Astrocyte of the hippocampus (primary cell): ENCODE measurements at places on chromosomes 3 and 15.

GRCh38 chr3:50171540-50172301, 16.6 kb downstream of the SEMA3F start:
- DNase-seq: no peak

DNA sequence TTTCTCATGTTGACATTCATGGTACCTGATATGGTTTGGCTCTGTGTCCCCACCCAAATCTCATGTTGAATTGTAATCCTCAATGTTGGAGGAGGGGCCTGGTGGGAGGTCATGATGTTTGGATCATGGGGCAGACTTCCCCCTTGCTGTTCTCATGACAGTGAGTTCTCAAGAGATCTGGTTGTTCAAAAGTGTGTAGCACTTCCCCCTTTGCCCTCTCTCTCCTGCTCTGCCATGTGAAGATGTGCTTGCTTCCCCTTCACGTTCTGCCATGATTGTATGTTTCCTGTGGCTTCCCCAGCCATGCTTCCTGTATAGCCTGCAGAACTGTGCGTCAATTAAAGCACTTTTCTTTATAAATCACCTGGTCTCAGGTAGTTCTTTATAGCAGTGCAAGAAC, 3.3 kb upstream of the UBL7 start:
- DNase-seq: no peak

- DNase-seq: no peak
Measured at GRCh38 chr3:171327441-171328174, 132.6 kb downstream of the TNIK start.

GRCh38 chr15:62469478-62469873, 304.4 kb upstream of the C2CD4B start:
- no peak for DNase-seq

DNA sequence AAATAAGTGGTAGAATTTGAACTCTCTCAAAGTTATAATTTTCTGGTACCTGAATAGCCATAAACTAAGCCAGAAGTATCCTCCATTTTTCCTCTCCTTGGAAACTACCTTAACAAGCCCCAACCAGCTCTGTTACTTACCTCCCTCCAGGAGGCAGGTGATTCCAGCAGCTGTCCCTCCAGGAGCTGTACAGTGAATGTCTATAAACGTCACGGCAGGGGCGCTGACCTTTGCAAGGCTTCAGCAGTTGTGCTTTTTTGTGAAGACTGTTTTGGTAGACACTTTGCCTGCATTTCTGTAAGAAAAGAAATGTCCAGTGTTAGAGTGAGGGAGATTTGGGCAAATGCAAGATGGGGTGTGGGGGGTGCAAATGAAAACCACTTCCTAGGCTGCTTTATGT, 67.2 kb downstream of the LEO1 start:
- no peak for DNase-seq

GRCh38 chr3:59800481-59800880, 750.7 kb upstream of the CFAP20DC start:
- no peak for DNase-seq

GRCh38 chr15:20356911-20357480, 184.6 kb downstream of the GOLGA6L6 start:
- DNase-seq: no peak

DNA sequence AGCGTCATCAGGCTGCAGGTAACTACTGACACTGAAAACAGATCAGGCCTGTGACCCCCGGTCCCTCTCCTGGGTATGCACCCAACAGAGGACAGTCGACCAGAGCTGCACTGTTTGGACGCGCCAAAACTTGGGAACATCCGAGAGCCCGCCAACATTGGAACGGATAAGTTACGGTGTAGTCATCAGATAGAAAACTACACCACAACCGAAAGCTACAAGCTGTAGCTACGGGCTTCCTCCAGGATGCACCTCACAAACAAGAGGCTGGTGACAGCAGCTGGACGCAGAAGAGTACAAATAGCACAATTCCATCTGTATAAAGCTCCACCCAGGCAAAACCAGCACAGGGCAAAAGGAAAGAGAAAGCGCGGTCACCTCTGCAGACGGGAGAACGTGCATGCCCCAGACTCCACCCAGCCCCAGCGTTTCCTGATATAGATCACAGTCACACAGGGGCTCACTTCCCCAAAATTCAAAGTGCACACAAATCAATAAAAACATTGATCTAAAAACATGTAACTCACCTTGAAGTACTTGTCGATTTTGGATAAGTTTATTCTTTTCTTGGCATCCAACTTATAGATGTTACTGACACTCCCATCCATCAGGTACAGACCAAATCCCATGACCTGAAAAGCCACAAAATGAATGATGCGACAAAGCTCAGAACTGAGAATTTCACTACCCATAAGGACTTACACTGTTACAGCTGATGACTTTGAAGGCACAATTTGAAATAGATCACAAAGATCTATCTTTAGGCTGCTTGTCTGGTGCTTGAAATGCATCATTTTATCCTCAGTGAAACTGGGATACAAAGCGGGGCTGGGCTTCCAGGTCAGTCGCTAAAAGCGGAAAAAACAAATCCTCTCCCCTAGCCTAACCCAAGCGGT, 43.3 kb downstream of the CYFIP1 start:
- no peak for DNase-seq

- DNase-seq: no peak
Measured at GRCh38 chr3:177512945-177513814, 315.9 kb upstream of the TBL1XR1 start.

DNA sequence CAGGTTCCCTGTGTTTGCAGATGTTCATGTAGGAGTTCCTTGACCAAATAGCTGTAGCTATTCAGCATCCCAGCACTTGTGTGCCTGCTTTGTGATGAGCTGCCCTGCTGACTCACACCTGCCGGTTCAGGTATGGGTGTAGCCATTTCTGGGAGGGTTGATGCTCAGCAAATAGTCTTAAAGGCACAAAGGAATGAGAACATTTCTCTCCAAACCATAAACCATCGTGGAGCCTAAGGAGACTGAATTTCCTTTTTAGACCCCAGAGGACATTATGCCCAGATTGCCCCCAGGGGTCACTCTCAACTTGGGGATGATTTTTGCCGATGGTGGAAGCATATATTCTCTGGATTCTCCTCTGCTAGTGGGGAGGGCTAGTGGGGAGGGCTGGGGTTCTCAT, 80.6 kb downstream of the ADAMTSL3 start:
- no peak for DNase-seq

GRCh38 chr15:52566889-52567288, 1.9 kb downstream of the ARPP19 start:
- DNase-seq: no peak

DNA sequence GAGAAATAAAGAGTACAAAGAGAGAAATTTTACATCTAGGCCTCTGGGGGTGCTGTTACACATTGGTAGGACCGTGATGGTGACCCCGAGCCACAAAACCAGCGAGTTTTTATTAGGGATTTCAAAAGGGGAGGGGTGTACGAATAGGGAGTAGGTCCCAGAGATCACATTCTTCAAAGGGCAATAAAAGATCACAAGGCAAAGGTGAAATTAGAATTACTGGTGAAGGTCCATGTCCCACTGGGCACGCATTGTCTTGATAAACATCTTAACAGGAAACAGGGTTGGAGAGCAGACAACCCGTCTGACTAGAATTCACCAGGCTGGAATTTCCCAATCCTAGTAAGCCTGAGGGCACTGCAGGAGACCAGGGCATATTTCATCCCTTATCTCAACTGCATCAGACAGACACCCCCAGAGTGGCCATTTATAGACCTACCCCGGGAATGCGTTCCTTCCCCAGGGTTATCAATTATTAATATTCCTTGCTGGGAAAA, 4.3 kb downstream of the IRAK2 start:
- DNase-seq: no peak

DNA sequence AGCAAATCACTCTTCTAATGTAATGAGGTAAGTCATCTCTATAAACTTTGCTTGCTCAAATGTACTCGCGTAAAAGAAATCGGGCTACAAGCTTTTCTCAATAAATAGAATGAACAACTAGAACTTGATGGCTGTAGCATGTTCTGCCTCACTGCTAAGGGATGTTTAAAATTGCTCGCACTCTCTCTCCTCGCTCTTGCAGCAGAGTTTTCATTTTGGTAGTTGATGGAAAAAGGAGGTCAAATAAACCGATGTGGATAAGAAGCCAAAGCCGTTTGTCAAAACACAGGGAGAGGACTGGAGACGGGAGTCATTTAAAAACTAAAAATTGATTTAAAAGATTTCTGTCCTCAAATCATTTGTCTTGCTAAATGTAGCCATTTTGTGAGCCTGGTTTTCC, 53.3 kb downstream of the ANXA2 start:
- DNase-seq: peak; percentile 3

DNA sequence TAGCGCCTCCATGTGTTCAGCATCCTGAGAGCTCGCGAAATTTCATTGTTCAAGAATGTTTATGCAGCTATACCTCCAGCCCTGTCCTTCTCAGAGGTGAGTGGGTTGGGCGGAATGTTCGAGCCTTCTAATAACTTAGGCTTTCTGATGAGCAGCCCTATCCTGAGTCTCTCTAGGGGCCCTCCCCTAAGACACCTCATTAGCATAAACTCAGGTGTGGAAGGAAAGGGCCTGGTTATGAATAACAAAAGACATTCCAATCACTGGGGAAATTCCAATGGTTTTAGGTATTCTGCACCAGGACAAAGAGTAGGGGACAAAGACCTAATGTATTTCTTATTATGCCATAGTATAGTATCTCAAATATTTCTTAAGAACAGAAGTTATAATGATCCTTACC, 138.1 kb upstream of the PDZRN3 start:
- DNase-seq: no peak

DNA sequence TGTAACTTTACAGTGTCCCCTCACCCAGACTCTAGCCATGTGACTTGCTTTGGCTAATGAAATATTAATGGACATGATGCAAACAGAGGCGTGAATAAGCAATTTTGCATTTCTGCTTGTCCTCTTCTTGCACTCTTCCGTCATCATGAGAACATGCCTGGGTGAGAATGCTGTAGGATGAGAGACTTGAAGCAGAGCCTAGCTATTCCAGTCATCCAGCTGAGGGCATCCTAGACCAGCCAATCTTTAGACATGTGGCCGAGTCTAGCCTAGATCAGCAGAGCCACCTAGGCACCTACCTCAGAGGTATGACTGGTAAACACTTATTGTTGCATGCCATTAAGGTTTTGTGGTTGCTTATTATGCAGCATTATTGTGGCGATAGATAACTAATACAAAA, 450.5 kb upstream of the AZI2 start:
- no peak for DNase-seq

DNA sequence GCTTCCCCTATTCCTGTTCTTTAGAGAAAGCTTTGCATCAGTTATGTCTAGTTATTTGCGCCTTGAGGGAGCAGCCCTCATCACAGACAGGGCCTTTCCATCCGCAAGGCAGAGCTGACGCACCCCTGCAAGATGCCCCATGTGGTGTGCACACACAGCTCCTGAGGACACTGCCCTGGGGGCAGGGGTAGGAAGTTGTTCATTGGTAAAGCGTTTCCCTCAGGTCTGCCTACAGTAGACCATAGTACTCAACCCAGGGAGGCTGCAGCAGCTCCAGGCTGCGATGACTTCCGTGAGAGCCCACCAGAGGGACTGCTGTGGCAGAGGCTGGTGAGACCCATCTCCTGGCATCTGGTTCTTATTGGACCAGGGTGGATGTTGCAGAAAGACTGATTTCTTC, 55.1 kb upstream of the PLXNA1 start:
- no peak for DNase-seq

- DNase-seq: no peak
Measured at GRCh38 chr3:50172626-50173220, 17.6 kb downstream of the SEMA3F start.

DNA sequence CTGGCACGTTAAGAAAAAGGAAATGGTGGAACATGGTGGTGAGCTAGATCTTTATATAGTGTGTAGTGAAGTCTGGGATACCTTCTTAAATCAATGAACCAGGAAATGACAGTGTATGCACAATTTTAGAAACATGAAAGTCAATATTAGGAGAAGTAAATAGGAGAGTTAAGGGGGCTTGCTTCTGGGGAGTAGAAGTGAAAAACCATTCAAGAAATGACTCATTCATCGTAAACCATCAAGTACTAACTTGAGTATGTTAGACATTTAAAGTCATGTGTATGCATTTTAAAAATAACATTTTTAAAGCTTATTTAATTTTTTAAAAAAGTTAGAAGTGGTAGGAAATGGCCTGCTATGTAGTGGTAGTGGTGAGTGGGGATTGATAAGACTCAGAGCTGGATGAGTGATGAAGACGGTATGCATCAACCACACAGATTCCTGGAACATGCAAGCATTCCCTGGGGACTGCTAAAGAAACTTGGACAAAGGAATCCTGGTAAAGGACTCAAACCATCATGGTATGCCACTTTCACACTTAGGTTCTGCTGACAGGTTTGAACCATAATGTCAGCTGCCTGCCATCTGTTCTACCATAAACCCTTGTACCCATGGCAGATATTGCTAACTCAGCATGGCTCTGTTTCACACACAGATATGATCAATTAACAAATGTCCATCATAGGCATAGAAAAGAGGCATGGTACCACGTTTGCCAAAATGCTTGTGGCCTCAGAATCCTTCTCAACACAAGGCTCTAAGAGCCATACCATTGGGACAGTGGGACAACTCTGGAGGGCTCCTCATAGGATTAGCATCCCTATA, 28.9 kb upstream of the MITF start:
- DNase-seq: peak; percentile 71

DNA sequence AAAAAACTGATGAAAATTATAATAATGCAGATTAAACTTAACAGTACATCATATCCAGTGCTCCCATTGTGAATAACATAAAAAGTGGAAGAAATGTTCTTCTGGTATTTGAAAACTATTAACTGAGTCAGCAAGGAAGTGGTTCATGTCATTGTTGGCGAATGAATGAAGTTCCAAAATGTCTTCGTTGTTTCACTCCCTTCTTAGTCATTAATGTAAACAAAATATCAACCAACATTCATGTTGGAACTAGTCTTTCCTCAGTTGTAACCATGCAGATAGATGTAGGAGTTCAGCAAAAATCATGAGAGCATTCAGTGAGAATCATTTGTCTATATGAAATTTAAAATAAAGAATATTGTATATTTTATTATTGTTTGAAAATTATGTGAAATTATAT, 44.1 kb upstream of the ICE2 start:
- peak; percentile 27 for DNase-seq

DNA sequence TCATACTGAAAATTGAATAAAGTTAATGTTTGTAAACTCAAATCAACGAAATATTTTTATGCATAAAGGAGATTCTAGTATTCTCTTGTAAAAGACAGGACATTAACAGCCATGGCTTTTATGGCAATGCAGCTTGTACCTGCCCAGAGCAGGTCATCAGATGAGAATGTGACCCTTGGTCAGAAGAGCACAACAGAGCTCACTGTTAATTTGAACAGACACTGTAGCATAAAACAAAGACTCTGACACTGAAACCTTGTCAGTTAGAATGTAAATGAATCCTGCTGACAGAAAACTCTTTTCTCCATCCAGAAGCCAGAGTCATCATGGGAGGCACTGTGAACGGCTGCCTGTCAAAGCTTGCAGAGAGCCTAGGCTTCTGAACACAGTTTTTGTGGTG, 410.6 kb downstream of the RAP2B start:
- no peak for DNase-seq

- no peak for DNase-seq
Measured at GRCh38 chr15:91944331-91944730, 90.8 kb downstream of the SLCO3A1 start.
